Progenitor cell of endocrine pancreas (in vitro differentiated cells): ENCODE measurements at places on chromosomes 2 and 18. TPM values are rescaled to one million over a fixed set of nuclear protein-coding genes. Genes with fewer than 3 reads are reported as not detected.

DNA sequence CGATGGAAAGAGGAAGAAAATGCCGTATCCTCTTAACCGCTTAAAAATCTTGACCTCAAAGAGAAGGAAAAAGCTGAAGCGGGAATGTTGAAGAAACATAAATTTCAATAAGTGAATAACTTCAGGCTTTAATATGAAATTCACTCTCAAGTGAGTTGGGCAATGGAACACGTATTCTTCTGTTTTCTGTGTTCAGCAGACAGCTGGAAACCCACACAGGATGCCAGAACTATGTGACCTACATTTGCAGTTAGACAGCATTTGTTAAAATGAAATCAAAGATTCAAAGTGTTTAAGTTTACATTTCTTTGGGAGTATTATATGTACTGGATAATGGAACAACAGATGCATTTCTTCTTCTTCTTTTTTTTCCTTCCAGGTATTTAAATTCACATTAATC is 80.5 kb upstream of the SPATS2L start:
- no peak for DNase-seq

The GCG gene
- 92.9 and 128 TPM in 2 replicates for total RNA-seq

The CNDP1 gene
- total RNA-seq, result 0.29 and 0.38 TPM in 2 replicates

- no peak for DNase-seq
Observed at GRCh38 chr18:59691996-59692395, 5.2 kb downstream of the CCBE1 start.

The FEV gene
- total RNA-seq, result 13.5 and 15.6 TPM in 2 replicates
